Activated CD8-positive, alpha-beta memory T cell treated with anti-CD3 and anti-CD28 coated beads, Interleukin-2, amount 10 ng/mL, durations not matched to agents 7 days and 5 days (primary cell): ENCODE measurements at places on chromosomes 1 and 21.

DNA sequence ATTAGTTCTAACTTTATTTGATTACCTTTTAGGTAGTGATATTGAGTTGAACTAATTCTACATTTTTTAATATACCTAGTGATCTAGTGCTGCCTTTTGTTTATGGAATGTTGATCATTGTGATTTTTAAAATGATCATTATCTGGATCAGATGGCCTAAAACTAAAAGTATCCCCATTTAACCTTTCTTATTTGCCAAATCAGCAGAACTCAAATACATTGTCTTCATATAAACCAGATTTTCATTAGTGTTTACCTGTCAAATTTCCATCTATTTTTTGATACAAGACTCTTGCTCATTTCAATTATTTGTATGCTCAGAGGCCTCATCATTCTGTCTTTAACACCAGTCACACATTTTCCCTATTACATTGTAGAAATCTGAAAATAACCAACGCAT, 441.2 kb downstream of the PTPRC start:
- no peak for DNase-seq

- DNase-seq = no peak
Observed at GRCh38 chr1:43447891-43448708, 5.6 kb downstream of the HYI start.

- no peak for DNase-seq
Observed at GRCh38 chr1:66563094-66563800, 29.3 kb downstream of the SGIP1 start.

DNA sequence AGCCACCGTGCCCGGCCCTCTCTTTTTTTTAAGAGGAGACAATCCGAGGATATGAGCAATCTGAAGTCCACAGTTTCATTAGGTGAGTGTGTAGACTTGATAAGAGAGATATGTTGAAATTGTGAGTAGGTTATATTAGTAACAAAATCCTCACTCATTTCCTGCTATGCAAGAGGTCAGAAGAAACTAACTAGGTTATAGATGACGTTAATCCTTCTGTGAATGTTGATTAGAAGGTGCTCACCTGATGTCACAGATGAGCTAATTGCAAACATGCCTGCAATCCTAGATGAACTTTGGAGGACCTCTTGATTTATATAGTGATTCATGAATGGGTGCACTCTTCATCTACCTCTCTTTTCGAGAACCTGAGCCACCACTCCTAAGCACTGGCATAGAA, 29.3 kb downstream of the NTMT2 start:
- no peak for DNase-seq

DNA sequence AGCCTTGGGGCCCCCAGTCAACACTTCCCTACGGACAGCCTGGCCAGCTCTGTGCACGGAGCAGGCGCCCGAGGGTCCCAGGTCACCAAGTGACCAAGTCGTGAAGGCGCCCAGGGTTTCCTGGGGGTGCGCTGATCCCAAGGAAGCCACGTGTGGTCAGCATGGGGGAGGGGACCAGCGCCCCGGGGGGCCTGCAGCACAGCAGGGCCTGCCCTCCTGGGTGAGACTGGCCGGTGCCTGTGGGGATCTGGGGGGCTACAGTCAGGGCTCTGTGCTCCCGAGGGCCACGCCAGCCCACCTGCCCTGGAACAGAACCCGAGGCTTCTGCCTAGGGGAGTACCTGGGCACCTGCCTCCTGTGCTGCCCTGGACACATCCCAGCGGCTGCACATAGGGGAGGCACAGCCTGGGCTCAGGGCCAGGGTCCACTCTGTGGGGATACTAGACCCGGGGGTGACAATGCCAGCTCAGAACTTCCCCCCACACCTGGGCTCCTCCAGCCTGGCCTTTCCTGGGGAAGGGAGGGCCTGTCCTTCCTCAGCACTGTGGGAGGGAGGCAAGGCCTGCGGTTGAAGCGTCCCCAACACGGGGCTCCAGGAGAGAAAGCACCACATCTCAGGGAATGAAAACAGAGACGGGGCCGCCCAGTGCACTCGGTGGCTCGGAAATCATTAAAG, 6.2 kb upstream of the POFUT2 start:
- peak; percentile 37 for DNase-seq

DNA sequence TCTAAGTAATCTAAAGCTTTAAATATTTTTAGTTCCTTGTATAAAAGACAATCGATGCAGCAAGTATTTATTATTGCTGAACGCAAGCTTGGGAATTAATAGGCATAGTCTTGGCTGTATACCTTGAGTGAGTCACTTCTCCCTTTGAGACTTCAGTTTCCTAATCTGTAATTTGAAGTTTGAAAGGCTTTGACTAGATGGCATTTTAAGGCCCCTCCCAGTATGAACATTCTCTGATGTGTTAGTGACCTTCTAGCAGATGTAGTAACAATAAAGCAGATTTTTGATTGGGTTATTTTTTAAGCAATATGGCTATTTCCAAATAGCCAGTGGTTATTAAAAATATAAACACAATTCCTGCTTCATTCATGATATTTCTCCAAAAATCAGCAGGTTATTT, 58.2 kb downstream of the DUSP10 start:
- no peak for DNase-seq

- no peak for DNase-seq
Observed at GRCh38 chr1:64343105-64343822, 126.7 kb upstream of the CACHD1 start.

GRCh38 chr1:115718011-115718754, 50.3 kb downstream of the CASQ2 start:
- no peak for DNase-seq

- DNase-seq = no peak
Observed at GRCh38 chr1:91160363-91161075, 138.7 kb upstream of the ZNF644 start.

GRCh38 chr1:200945111-200945510, 50.4 kb downstream of the INAVA start:
- no peak for DNase-seq

GRCh38 chr1:186291271-186291670, 83.8 kb downstream of the TPR start:
- DNase-seq = no peak

DNA sequence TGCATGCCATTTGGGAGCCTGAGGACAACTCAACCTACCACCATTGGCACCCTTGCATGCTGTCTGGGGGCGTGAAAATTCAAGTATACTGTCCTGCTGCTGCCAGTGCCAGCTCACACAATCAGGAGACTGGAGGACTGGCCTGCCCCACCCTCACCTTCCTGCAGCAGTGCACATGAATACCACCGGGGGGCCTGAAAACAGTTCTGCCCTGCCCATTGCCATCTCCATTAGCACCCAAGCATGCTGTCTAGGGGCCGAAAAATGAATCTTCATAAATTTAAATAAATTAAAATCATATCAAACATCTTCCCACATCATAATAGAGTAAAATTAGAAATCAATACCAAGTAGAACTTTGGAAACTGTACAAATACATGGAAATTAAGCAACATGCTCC, 322.1 kb upstream of the TMPRSS15 start:
- no peak for DNase-seq

GRCh38 chr1:36771660-36772284, 262.5 kb downstream of the GRIK3 start:
- no peak for DNase-seq

DNA sequence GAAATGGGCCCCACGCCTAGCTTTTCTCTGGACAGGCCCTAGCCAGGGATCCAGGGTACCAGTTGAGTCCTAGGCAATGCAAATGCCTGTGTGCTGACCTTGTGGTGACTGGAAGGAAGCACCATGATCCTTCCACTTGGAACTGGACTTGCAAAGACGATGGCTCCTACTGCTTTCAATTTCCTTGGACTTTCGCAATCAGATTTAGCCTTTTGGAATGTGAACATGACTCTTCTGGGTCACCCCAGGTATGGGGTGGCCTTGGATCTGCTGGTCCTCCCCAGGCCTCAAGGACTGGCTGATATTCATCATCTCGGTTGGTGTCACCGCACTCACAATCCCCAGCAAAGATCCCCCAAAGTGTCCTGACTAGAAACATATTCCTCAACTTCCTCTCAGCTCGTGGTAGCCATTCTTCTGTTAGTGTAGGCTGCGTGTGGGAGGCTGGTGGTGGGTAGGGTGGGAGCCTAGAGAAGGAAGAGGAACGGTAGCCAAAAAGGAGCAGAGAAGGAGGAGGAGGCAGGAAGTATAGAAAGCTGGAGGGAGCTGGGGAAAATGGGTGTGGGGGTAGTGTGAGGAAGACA, 130.5 kb downstream of the PPIAL4G start:
- DNase-seq = no peak

GRCh38 chr1:40092706-40093639, 4.1 kb downstream of the PPT1 start:
- DNase-seq = no peak

GRCh38 chr1:8889925-8890785, 11.7 kb upstream of the ENO1 start:
- no peak for DNase-seq

DNA sequence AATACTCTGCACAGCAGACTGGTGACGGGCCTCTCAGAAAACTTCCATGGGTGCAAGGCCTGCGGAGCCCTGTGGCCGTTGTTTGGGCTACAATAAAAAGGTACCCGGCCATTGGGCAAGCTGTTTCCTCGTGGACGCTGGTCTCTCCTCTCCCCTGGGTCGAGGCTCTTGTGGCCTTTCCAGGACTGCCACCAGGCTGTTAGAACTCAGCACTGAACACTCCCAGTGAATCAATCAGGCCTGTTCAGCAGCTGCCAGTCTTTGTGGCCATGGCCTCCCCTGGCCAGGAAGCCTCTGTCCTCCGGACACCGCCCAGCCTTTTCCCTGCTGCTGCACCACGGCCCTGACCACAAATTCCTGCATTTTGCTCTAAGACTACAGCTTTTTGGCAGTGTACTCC, 33.0 kb upstream of the ACTRT2 start:
- DNase-seq = no peak

DNA sequence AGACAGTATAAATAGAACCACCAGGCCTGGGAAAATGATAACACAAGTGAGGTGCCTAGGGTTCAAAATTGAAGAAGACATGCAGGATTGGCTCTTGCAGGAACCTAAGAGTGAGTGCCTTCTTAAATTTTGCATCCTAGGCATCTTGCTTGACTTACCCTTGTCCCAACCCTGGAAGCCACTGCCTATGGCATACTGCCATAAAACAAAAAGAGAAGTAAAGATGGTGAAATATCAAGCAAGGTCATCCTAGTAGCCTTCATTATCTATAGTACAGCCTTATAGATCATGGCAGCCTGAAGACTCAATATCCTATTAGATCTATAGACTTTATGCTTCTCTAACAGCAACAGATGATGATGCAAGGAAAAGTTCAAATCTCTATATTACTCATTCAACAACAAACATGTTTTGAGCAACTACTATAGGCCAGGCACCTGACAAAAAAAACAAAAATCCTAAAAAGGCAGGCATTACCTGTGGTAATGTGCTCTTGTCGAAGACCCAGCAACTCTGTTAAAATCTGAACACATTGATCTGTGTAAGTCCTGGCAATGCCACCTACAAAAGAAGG, 6.3 kb downstream of the AP4B1 start:
- no peak for DNase-seq

DNA sequence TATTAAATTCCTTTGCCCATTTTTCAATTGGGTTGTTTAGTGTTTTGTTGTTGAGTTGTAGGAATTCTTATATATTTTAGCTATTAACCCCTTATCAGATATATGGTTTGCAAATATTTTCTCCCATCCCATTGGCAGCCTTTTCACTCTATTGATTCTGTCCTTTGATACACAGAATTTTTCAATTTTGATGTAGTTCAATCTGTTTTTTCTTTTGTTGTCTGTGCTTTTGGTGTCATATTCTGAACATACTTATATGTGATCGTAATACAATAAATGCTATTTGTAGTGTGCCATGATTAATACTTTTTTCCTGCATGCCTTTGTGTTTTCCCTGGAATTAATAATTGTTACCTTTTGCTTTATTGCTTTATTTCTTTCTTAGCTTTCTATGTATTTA, 7.8 kb upstream of the LRP8 start:
- DNase-seq = no peak

- DNase-seq = no peak
Observed at GRCh38 chr1:112034277-112034676, 44.8 kb upstream of the KCND3 start.

DNA sequence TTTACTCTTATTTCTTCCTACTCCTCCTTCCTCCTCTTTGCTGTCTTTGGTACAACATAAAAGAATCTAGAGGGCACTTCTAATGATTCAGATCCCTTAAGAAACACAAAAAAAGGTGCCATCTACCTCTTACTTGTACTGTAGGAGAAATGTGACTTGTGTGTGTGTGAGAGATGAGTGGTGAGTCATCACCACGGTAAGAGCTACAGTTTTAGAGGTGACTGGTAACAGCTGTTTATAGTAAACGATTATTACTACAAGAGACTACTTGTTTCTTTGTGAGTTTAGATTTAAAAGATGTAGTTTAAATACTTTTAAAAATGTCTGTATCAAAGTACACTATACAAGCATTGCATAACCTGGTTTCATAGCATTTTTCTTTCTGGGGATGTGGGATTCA, 40.4 kb downstream of the SLC35D1 start:
- no peak for DNase-seq

DNA sequence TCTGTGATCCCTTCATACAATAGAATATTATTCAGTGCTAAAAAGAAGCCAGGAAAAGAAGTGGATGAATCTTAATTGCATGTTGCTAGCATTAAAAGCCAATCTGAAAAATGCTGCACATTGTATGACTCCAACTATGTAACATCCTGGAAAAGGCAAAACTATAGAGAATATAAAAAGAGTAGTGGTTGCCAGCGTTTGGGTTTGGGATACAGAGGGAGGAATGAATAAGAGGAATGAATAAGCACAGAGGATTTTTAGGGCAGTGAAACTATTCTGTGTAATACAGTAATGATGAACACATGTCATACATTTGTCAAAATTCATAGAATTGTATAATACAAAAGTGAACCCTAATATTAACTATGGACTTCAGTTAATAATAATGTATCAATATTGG, 42.5 kb downstream of the GPR88 start:
- no peak for DNase-seq

- no peak for DNase-seq
Observed at GRCh38 chr1:116699605-116700004, 32.1 kb upstream of the IGSF3 start.

DNA sequence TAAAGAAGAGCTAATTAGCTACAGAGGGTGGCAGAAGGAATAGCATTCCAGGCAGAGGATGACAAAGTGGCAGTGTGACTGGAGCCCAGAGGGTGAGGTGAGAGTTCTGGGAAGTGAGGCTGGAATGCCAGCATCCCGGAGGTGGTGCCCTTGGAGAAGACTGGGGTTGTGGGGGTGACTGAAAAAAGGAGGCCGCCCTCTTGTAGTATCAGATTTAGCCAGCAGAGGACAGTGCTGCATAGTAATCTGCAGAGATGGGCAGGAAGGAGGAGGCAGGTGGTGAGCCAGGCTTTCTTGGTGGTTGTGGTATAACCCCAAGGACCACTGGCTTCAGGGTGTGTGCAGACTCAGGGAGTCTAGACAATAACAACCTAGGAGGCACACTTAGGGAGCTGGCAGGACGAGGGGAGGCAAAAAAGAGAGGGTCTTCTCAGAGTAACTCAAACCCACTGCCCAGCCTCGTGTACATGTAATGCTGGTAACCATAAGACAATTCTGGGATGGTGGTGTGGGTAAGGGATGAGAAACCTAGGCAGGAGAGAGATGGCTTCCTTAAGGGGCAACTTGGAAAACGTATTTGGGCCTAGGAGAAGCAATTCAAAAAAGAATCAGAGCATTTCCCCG, 30.5 kb downstream of the MROH7 start:
- peak; percentile 90 for DNase-seq

GRCh38 chr1:66450043-66450514, 83.9 kb upstream of the SGIP1 start:
- DNase-seq = no peak

- DNase-seq = no peak
Observed at GRCh38 chr1:17791480-17791879, 36.3 kb downstream of the ACTL8 start.

- DNase-seq = no peak
Observed at GRCh38 chr1:62373221-62373620, 54.0 kb upstream of the KANK4 start.
